K562 (cell line): ENCODE measurements at places on chromosomes 12 and 14.

DNA sequence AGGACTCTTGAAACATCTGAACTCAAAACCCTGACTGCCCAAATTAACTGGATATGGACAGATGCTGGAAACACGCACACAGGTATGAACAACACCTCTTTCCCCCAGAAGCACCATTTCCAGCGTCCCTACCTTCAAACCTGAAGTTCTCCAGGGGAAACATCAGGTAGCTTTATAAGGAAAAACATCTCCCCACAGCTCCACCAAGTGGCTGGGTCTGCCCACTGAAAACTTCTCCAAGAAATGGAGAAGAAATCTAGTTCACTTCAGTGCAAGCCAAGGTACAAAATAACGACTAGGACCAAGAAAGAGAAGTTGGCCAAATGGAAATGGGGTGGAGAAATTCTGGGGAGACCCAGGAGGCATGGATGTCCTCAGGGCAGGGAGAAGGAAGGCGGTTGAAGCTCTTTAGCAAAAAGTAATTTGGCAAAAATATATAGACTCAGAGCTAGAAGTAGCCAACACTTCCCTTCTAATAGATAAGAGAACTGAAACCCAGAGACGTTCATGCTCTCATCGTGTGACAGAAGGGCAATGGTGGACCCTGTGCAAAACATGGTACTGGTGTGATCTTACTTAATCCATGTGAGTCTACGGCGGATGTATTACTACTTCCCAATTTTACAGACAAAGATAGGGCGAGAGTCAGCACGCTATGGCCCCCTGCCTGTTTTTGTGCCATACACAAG lies 10.5 kb upstream of the NUAK1 start:
- no peak for DNase-seq

GRCh38 chr14:22007363-22007762 lies 333.7 kb upstream of the OR4E1 start:
- no peak for DNase-seq

- no peak for DNase-seq
Measured at GRCh38 chr14:20866963-20867362, 24.2 kb upstream of the RNASE3 start.

- no peak for DNase-seq
Measured at GRCh38 chr12:47721431-47721973, 3.8 kb downstream of the ENDOU start.

DNA sequence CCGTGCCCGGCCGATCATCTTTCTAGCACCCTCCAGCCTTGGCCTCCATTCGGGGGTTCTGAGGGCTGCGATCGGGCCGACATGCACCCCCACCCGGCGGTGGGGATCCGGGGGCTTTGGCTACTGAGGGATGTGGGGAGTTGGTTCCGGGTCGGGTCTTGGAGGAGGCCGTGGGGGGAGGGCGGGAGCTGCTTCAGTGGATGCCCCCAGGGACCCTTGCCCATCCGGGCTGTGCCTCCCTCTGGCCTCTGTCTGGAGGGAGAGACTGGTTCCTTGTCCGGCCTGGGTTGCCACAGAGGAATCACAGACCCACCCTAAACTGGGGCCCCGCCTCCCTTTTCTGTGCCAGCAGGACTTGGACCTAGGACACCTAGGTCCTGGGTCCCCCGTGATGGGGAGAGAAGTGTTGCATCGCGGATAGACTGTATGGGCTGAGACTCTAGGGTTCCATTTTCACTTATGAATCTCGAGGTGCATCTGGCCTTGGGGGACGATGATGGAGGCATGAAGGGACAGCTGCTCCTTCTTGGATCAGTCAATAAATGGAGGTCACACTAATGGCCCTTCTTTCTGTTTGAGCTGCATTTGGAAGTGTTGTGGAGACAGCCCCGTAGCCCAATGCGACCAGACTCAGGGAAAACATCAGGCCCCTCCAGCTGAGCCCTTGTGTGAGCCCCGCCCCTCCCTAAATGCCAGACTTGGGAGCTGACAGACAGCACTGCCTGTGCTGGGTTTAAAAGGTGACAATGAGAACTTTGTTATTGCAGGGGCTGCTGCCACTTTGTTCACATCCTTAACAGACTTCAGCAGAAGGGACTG lies 577 bp downstream of the DTX3 start:
- DNase-seq, result no peak
